ENCODE measurements at places on chromosomes 7 and 10.
A peak's percentile ranks its signal among the peaks of the same experiment; 100 is the strongest.

DNA sequence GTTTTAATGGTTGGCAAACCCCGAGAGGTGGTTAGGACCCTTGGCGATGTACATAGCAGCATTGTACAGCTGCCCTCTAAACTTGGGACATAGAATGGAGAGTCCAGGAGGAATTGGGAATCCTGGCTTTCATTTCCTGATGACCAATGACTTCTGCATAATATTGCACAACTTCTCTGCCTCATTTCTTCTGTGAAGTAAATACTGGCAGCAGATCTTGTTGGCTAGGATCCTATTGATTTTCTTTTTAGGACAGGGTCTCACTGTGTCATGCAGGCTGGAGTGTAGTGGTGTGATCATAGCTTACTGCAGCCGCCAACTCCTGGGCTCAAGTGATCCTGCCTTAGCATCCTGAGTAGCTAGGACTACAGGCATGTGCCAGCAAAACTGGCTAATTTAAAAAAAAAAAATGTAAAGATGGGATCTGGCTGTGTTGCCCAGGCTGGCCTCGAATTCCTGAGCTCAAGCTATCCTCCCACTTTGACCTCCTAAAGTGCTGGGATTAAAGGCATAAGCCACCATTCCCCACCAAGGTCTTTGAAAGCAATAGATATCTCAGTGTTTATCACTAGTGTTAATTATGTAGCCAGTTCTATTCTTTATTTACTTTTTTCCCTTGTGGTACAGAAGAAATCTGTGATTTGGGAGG is 58.1 kb downstream of the PODXL start:
- DNase-seq, result no peak
- H3K27me3 ChIP-seq, result no peaks in the 10 kb centered on the region
- H3K27ac ChIP-seq, result peak overlapping the region; percentile 34

DNA sequence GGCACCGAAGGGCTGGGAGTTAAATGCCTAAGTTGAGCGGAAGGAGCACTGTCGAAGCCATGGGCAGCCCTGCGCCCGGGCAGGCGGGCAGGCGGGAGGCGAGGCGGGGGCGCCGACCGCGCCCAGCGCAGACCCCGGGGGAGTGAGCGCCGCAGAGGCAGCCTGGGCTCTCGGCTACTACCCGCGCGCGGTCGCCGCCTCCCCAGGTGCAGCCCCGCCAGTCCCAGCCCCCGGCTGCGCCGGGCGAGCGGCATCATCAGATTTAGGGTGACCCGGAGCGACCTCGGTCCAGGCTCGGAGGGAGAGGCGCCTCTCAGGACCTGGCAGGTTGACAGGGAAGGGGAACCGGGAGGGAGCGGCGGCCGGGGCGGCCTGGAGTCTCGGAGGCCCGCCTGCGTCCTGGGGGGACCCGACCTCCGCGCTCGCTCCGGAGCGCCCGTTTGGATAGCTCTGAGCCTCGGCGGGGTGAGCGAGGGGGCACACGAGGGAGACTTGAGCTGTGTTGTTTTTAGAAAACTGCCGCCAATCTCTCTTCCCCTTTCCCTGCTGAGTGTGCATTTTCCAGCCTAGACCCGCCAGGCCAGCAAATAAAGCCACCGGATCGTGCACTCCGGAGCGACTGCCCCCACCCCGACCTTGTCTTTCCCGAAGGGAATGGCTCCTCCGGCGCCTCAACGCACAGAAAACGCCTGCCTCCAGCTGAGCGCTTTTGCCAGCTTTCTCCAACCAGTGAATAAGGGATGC is 2.3 kb upstream of the NRP1 start:
- DNase-seq, result no peak
- peak overlapping the region; percentile 89 for H3K27ac ChIP-seq
- peak overlapping the region; percentile 74 for H3K4me3 ChIP-seq
- H3K27me3 ChIP-seq, result no peaks in the 10 kb centered on the region
- no peaks in the 10 kb centered on the region for H3K36me3 ChIP-seq

GRCh38 chr10:4656576-4657194 is 169.3 kb upstream of the AKR1E2 start:
- peak; percentile 60 for DNase-seq
- no peaks in the 10 kb centered on the region for H3K27me3 ChIP-seq
- no peak overlapping the region for H3K4me3 ChIP-seq

- no peaks in the 10 kb centered on the region for H3K36me3 ChIP-seq
- no peak overlapping the region for H3K27ac ChIP-seq
- no peak overlapping the region for H3K4me3 ChIP-seq
- no peaks in the 10 kb centered on the region for H3K4me1 ChIP-seq
- H3K27me3 ChIP-seq, result no peaks in the 10 kb centered on the region
Measured at GRCh38 chr10:60767424-60767823, 10.9 kb upstream of the CDK1 start.

- no peaks in the 10 kb centered on the region for H3K27me3 ChIP-seq
- no peak for DNase-seq
- no peak overlapping the region for H3K4me3 ChIP-seq
- H3K4me1 ChIP-seq, result peaks cover 6% of the 10 kb centered on the region
- H3K27ac ChIP-seq, result peak overlapping the region; percentile 22
Measured at GRCh38 chr10:119448628-119449584, 93.6 kb downstream of the RGS10 start.

DNA sequence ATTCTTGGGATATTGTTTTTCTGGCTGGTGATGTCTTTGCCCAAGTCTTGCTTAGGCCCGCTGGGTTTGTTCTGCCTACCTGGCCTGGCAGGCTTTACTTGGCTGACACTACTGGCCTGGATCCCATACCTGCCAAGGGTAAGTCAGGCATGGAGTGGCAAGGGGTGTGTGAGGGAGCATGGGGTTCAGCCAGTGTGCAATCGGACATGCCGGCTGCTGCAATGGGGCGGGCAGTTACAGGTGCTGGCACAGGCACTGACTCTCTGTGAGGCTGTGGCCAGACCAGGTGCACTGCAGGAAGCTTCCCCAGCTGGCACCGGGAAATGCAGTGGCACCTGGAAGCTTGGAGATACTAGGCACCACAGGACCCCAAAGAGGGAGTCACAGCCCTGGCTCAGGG is 168.4 kb downstream of the PON1 start:
- H3K27me3 ChIP-seq, result no peaks in the 10 kb centered on the region
- DNase-seq, result no peak
- H3K4me3 ChIP-seq, result no peak overlapping the region
- H3K4me1 ChIP-seq, result no peaks in the 10 kb centered on the region

- no peak overlapping the region for H3K4me3 ChIP-seq
- DNase-seq, result no peak
- H3K4me1 ChIP-seq, result no peaks in the 10 kb centered on the region
- H3K27ac ChIP-seq, result no peak overlapping the region
- no peaks in the 10 kb centered on the region for H3K36me3 ChIP-seq
- no peaks in the 10 kb centered on the region for H3K27me3 ChIP-seq
Measured at GRCh38 chr10:1473874-1474273, 263.5 kb downstream of the ADARB2 start.

DNA sequence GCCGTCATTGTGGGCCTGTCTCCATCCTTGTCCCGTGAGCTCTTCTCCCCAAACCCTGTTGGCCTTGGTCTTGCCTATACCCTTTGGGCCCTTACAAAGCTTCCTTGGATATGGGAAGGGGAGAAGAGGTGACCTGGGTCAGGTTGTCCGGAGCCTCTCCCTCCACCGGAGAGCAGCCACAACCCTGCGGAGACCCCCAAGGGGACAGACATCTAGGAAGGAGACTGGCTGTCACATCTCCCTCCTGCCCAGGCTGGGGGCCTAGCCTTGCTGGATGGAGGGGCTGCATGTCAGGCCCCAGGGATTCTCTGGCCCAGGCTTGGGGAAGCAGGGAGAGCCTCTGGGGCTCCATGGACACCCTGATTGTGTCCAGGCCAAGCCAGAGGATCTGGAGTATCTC is 11.8 kb downstream of the NACAD start:
- no peak for DNase-seq
- peaks cover 60% of the 10 kb centered on the region for H3K36me3 ChIP-seq
- H3K4me3 ChIP-seq, result no peak overlapping the region
- H3K27me3 ChIP-seq, result no peaks in the 10 kb centered on the region
- no peak overlapping the region for H3K27ac ChIP-seq

DNA sequence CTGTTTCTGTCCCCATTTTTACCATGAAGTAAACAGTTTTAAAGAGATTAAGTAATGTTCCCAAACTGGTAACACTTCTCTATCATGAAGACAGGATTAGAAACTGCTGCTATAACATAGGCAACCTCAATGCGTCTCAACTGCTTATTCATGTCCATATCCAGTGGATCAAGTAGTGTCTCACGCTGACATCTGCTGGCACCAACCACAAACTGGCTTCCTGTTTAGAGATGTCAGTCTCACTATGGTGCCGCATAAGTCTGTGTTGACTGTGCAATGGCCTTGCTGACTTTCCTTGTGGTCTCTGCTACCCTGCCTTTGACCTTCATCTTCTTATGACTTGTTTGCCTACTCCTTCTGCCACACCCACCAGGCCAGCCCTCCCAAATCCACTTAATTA is 369.6 kb upstream of the DPP6 start:
- no peaks in the 10 kb centered on the region for H3K27me3 ChIP-seq
- H3K4me3 ChIP-seq, result no peak overlapping the region
- DNase-seq, result no peak
- H3K36me3 ChIP-seq, result no peaks in the 10 kb centered on the region

- H3K27ac ChIP-seq, result no peak overlapping the region
- H3K4me1 ChIP-seq, result no peaks in the 10 kb centered on the region
- no peak for DNase-seq
- H3K36me3 ChIP-seq, result no peaks in the 10 kb centered on the region
- no peaks in the 10 kb centered on the region for H3K27me3 ChIP-seq
- no peak overlapping the region for H3K4me3 ChIP-seq
Measured at GRCh38 chr10:122368502-122369254, 5.8 kb upstream of the PLEKHA1 start.

GRCh38 chr7:149141893-149142292 is 5.4 kb upstream of the ZNF398 start:
- no peak overlapping the region for H3K27ac ChIP-seq
- H3K27me3 ChIP-seq, result no peaks in the 10 kb centered on the region
- no peaks in the 10 kb centered on the region for H3K36me3 ChIP-seq
- no peak overlapping the region for H3K4me3 ChIP-seq
- no peak for DNase-seq

GRCh38 chr7:17507717-17508116 is 209.3 kb downstream of the AHR start:
- H3K27ac ChIP-seq, result no peak overlapping the region
- no peak for DNase-seq

- no peak for DNase-seq
- no peak overlapping the region for H3K4me3 ChIP-seq
- no peak overlapping the region for H3K27ac ChIP-seq
- H3K4me1 ChIP-seq, result no peaks in the 10 kb centered on the region
Measured at GRCh38 chr10:82968533-82968932, 1093.5 kb downstream of the NRG3 start.
